ENCODE measurements at places on chromosomes 7 and 10.

DNA sequence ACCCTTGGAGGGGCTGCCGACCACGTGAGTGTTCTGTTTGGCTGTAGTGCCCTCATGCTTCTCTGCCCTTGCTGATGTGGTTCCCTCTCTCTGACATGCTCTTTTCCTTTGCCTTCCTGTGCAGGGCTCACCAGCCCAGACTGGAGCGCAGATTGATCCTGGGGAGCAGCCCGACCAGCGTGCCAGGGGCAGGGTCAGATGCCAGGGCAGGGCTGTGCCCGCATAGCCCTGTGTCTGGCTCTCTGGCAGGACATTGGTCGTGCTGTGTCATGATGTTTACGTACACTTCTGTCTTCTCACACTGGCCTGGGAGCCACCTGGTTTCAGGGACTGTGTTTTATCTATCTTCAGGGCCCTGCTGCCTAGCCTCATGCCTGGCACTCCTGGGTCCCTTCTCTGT is 300.8 kb downstream of the CAMK1D start:
- no peak for DNase-seq

DNA sequence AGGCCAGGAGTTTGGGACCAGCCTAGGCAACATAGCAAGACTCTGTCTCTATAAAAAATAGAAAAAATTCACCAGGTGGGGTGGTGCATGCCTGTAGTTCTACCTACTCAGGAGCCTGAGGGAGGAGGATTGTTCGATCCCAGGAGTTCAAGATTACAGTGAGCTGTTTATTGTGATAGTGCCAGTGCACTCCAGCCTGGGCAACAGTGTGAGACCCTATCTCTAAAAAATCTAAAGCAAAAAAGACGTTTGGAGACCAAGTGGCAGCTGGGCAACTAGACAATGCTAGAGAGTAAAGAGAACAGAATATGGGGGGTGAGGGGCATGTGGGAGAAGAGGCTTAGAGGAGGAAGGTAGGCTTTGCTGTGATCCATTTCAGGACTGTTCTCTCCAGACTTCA is 1.4 kb downstream of the PDSS1 start:
- DNase-seq, result no peak

GRCh38 chr10:122199070-122199469 is 72.0 kb upstream of the BTBD16 start:
- no peak for DNase-seq

DNA sequence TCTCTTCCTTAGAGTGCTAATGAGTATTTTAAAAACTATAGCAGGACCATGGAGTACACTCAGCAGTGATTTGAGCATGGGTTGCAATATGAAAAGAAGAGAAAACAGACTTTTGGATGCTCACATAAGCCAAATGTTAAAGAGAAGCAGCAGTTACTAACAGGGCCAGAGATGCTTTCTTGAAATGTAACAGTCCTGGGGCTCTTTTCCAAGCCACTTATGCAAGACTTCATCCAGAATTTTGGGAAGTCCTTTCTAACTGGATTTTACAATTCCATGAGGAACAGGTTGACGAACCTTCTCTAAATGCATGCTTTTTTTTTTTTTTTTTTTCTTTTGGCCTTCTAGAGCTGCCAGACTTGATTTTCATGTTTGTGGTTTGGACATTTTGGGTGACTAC is 282.0 kb downstream of the SEC23IP start:
- no peak for DNase-seq

GRCh38 chr7:8442051-8442813 is 8.8 kb downstream of the NXPH1 start:
- DNase-seq, result no peak

GRCh38 chr10:14683256-14683655 is 91.4 kb downstream of the FAM107B start:
- DNase-seq, result no peak

- no peak for DNase-seq
These were observed 11.0 kb upstream of the DNTT start for GRCh38 chr10:96292971-96293920.

DNA sequence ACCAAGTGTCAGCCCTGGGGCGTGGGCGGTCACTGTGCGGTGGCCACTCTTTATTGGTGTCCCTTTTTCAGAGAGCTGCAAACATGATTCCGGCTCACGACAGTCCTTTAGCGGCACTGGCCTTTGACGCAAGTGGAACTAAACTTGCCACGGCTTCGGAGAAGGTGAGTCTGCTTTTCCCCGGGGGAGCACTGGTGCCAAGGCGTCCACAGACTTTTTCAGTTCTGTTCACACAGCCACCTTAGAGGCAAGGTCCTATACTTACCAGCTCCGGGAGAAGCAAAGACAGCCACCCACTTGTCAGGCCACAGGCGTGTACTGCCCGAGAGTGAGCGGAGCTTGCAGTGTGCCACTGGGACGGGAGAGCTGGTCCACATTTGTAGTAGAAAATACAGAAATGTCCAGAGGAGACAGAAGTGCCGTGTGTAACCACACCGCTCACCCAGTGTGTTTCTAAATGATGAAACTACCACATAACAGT is 27.9 kb downstream of the WIPI2 start:
- DNase-seq, result no peak

- no peak for DNase-seq
These were observed 7.9 kb downstream of the PHTF2 start for GRCh38 chr7:77806425-77806824.

GRCh38 chr10:77079592-77080300 is 557.9 kb downstream of the KCNMA1 start:
- DNase-seq, result no peak

DNA sequence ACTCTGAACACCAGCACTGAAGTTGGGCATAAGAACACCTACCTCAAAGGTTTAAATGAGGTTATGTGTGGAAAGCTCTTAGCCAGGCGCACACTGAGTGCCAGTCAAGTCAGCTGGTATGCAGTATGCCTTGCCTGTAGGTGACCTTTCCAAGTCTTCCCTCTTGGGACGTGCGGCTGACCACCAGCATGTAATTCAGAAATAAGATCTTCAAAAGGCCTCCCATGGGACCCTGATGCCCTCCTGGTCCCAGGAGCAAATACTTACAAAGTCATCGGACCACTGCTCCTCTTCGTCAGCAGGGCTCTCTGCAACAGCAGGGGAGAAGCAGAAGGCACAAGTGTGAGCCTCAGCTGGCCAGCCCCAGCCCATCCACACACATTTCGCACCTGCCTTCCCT is 40.8 kb downstream of the BLNK start:
- DNase-seq, result no peak

DNA sequence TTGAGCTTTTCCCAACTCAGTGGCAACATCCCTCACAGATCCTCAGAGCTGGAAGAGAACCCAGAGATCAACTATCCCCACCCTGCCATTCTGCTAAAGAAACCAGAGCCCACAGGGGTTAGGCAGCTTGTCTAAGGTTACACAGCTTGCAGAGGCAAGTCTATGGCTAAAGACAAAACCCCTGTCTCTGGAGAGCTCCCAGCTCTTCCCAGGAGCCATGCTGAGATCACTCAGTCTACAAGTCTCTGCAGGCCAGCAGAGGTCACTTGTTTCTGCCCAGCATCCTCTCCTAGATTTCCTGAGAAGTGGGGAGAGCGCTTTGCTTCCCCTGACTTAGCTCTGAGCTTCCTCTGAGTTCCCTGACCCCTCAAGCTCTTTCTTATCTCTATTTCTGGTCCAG is 28.5 kb upstream of the LOXL4 start:
- DNase-seq, result no peak

GRCh38 chr10:66189271-66189670 is 736.6 kb upstream of the LRRTM3 start:
- no peak for DNase-seq
